Cerebellar nuclear complex (tissue), 1 donor: ENCODE measurements at places on chromosomes 12 and 14.

GRCh38 chr12:41924111-41924510 lies 220.6 kb downstream of the GXYLT1 start:
- DNase-seq, result no peak

- no peak for DNase-seq
Observed at GRCh38 chr14:30896435-30896834, 22.1 kb downstream of the COCH start.

GRCh38 chr12:10753059-10753458 lies 29.9 kb upstream of the YBX3 start:
- no peak for DNase-seq

DNA sequence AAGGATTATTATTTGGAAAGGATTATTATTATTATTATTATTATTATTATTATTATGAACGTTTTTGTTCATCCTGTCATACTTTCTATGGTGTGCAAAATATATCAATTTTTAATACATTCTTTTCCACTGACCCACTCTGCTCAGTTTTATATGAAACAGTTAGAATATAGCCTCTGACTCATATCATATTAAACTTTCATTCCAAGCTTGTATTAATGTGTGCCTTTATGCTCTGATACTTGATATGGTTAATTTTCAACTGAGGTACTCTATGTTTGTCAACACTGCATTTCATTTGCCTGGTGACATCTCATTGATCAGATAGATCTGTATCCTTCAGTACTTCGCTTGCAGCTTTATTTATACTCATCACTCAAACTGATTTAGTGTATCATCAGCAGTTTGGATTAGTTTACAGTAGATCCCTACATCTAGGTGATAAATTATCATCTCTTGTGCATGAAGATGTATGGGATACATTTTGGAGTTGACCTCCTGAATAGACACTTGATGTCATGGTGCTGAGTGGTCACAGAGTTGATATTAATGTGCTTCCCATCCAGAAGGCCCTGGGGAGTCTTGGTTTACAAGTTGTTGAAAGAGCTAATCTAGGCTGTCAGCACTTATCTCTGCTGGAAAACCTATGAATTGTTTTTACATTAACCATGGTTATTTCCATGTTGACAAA lies 271.8 kb downstream of the TRHDE start:
- no peak for DNase-seq

GRCh38 chr14:49962621-49963020 lies 69.7 kb downstream of the ARF6 start:
- DNase-seq, result no peak

DNA sequence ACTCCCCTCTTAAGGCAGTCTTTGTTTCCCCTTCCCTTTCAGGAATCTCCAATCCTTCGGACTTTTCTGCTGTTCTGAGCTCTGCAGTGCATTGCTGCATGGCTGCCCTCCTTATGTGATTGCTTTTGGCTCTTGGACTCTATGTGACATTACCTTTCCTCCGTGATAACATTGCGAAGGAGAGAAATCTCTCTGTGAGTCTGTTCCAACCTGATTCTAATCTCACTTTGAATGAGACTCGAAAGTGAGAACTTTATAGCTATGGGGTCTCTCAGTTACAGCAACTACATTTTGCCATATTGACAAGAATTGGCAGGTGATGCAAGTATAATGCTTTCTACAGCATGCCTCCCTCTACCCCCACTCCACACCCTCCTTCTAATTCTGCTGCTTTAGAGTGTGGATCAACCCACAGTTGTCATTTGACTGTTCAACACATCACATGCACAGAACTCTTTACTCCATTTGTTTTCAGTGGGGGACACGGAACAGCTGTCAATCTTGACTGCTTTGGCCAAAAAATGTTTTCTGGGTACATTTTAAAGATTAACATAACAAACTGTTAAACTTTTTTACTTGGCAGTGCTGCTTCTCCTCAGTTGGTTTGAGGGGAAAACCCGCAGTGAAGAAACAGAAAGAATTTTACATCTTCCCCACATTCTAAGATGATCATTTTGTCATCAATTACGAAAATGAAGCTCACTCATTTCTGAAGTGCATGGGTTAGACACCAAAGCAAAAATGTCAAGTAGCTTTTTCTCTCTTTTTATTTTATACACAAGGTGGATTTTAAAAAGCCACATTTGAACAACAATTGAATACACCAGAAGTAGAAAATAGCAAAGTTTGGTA lies 125.5 kb upstream of the RMST start:
- no peak for DNase-seq

- no peak for DNase-seq
Observed at GRCh38 chr12:111038941-111039340, 118.6 kb upstream of the MYL2 start.

- no peak for DNase-seq
Observed at GRCh38 chr12:29726741-29727348, 56.9 kb downstream of the TMTC1 start.

DNA sequence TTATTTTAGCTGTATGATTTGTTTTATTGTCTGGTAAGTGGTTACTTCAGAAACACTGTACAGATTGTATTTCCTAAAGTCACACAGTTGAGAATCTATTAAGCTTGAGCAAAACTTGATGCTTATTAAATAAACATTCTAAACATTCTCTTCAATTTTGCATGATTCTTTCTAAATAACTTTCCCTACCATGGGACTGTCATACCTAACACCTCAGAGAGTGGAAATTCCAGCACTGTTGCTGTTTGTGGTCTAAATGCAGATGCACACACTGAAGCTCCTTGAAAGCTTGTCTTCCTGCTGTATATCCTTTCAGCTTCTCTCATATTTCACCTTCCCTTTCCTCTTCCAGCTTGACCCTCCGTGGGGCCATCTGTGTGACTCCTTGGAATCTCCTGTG lies 392.0 kb downstream of the LRIG3 start:
- DNase-seq, result no peak

GRCh38 chr12:4855121-4855924 lies 54.4 kb upstream of the KCNA1 start:
- peak; percentile 58 for DNase-seq

DNA sequence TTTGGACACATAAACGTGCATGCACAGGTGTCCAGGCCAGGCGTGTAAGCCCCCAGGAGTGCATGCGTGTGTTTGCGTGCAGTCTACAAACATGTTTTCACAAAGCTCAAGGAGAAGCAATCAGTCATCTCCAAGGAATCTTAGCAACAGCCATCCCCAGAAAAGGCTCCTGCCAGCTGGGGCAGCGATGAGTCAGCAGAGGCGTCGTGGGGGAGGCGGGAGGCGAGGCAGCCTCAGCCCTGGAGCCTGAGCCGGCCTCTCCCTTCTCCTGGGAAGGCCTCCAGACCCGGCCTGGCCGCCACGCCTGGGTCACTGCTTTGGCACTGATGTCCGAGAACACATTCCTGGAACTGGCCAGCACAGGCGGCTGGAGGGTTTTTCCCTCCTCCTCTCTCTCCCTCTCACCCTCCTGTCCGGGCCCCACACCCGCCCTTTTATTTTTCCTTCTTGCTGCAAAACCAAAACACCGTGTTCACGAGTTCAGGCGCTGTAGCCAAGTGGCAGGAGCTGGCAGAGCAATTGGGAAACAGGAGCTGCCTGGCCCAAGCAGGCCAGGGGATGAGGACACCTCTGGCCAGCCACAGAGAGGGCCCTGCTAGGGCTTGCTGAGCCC lies 92.7 kb downstream of the LRRC74A start:
- DNase-seq, result peak; percentile 91

- no peak for DNase-seq
Observed at GRCh38 chr12:124607681-124608425, 40.4 kb upstream of the NCOR2 start.

DNA sequence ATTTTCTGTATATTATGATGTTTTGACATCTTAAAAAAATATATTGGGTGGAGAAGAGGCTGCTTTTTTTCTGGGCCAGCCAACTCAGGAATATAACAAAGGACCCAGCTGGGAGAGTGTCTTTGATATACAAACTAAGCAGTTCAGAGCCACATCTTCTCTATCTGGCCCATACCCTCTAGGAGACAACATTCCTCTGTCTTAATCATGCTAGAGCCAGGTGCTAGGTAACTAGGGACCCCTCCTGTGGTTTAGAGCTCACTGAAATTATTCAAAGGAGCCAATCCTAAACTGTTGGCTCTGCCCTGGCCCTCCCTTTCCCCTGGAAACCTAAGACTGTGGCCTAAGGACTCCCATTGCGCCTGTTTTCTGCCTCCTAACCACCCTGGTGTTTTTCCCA lies 193.1 kb upstream of the DIO2 start:
- no peak for DNase-seq

DNA sequence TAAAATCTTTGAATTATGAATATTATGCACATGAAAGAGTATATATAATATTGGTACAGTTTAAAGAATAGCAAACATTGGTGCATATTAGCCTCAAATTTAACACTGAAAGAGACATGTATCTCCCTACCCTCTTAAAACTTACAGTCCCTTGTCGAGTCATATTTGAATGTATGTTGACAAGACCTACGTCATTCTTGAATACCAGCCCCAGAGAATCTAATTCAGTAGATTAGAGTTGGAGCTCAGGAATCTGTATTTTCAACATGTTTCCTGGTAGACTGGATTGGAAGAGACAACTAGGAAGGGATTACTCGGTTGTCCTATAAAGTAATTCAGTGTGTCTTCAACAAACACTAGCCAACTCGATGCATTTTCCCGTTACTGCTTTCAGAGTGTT lies 104.8 kb downstream of the PDE3A start:
- no peak for DNase-seq
